ENCODE measurements at places on chromosomes 6 and 20. TPM values are rescaled to one million over a fixed set of nuclear protein-coding genes. Genes with fewer than 3 reads are reported as not detected.

The IL20RA gene
- not detected for total RNA-seq

The ADGRF5 gene
- total RNA-seq = 29.6 TPM

- DNase-seq = no peak
- peaks cover 4% of the 10 kb centered on the region for H3K4me1 ChIP-seq
- H3K27me3 ChIP-seq = no peaks in the 10 kb centered on the region
- peak overlapping the region; percentile 70 for H3K27ac ChIP-seq
- no peak overlapping the region for H3K4me3 ChIP-seq
Observed at GRCh38 chr6:90095788-90096187, 200.9 kb downstream of the BACH2 start.

GRCh38 chr6:159533016-159533415 is 160.0 kb downstream of the SOD2 start:
- peaks cover 3% of the 10 kb centered on the region for H3K4me1 ChIP-seq
- DNase-seq = no peak
- no peak overlapping the region for H3K27ac ChIP-seq

DNA sequence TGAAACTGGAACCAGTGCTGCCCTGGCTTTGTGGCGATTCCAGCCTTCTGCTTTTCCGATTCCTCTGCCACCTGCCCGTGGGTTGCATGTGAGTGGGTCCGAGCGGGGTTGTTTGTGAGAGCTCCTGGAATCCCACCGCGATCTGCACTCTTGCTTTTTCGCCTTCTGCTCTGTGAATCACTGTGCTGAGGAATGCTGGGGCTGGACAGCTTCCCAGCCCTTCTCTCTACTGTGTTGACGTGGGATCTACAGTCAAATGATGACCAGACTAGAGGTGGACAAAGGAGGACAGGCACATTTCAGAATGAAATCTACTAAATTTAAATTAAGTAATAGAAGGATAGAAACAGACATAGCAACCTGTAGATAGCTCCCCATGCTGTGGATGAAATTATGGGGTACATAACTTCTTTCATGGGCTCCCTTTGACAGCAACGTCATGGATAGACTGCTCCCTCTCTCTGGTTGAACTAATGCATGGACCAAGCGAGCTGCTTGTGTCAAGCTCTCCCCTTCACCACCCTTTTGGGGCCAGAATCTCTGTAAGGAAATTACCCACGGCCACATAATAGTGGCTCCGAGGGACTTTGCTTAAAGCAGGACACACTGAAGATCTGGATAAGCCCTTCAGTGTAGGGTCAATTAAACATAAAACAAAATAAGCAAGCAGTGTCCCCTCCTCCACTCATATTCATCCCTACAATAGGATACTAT is 2.0 kb downstream of the FNDC1 start:
- peak overlapping the region; percentile 64 for H3K4me3 ChIP-seq
- H3K4me1 ChIP-seq = peaks cover 12% of the 10 kb centered on the region
- H3K27ac ChIP-seq = no peak overlapping the region
- no peaks in the 10 kb centered on the region for H3K27me3 ChIP-seq

DNA sequence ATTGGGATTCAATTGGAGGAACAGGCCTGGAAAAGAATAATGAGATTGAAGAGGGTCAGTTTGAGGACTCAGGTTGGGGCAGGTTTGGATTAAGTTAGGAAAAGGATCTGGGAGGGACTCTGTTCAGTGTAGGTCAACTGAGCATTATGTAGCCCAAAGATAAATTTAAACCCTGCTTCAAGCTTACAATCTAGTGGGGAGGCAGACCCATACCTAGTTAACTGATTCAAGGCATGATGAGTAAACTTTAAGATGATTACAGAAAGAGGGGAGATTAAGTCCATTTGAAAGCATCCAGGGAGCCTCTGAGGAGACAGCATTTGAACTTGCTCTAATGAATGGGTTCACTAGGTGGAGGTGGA is 11.4 kb upstream of the LTA start:
- DNase-seq = no peak
- H3K4me3 ChIP-seq = no peak overlapping the region
- peaks cover 17% of the 10 kb centered on the region for H3K36me3 ChIP-seq
- peak overlapping the region; percentile 54 for H3K27ac ChIP-seq
- peaks cover 4% of the 10 kb centered on the region for H3K4me1 ChIP-seq

GRCh38 chr6:154223296-154223695 is 133.3 kb downstream of the IPCEF1 start:
- no peaks in the 10 kb centered on the region for H3K4me1 ChIP-seq
- H3K27me3 ChIP-seq = no peaks in the 10 kb centered on the region
- H3K27ac ChIP-seq = no peak overlapping the region
- H3K36me3 ChIP-seq = no peaks in the 10 kb centered on the region
- H3K4me3 ChIP-seq = no peak overlapping the region
- no peak for DNase-seq

DNA sequence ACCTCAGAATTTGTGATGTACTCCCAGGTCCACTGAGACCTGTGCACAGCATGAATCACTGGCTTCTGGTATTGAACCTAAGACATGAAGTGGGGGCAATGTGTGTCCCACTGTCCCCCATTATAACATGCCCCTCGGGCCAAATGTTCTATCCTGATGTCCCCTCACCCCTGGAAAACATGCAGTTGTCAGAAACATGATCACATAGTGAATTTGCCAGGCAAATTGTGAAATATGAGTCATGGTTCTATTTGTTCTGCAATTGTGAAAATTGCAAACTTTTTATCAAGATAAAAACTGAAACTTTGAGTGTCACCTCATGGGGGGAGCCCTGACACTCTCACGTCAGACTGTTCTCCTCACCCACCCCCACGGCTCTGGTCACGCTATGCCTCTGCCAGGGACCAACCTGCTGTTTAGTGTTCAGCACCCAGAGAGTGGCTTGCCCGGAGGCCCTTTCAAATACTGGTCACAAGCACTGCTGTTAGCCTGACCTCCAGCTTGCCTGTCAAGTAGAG is 305.3 kb downstream of the CLIC5 start:
- H3K27ac ChIP-seq = no peak overlapping the region
- peaks cover 3% of the 10 kb centered on the region for H3K4me1 ChIP-seq
- H3K36me3 ChIP-seq = no peaks in the 10 kb centered on the region
- no peak for DNase-seq
- no peak overlapping the region for H3K4me3 ChIP-seq

- no peaks in the 10 kb centered on the region for H3K27me3 ChIP-seq
- peaks cover 4% of the 10 kb centered on the region for H3K4me1 ChIP-seq
- no peak for DNase-seq
- no peaks in the 10 kb centered on the region for H3K36me3 ChIP-seq
Observed at GRCh38 chr6:42783876-42784642, 2.2 kb downstream of the BICRAL start.

DNA sequence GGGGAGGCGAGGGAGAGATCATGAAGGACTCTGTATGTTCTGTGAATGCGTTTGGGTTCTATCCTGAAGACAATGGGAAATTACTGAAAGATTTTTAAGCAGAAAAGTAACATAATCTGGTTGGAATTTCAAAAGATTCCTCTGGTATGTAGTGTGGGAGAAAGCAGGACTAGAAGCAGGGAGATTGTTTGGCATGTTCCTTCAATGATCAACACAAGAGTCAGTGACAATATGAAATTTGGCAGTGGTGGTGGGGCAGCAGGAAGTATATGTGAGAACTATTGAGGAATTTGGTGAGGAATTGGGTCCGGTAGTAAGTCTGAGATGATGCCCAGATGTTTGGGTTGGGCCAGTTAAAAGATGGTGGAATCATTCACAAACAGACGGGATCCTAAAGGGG is 348.7 kb downstream of the CD83 start:
- H3K4me1 ChIP-seq = no peaks in the 10 kb centered on the region
- H3K27ac ChIP-seq = no peak overlapping the region
- no peaks in the 10 kb centered on the region for H3K27me3 ChIP-seq
- H3K36me3 ChIP-seq = no peaks in the 10 kb centered on the region

- no peak overlapping the region for H3K27ac ChIP-seq
- no peaks in the 10 kb centered on the region for H3K27me3 ChIP-seq
- no peak overlapping the region for H3K4me3 ChIP-seq
- no peak for DNase-seq
- no peaks in the 10 kb centered on the region for H3K36me3 ChIP-seq
- no peaks in the 10 kb centered on the region for H3K4me1 ChIP-seq
Observed at GRCh38 chr20:9093218-9093957, 24.5 kb downstream of the PLCB4 start.

The L3MBTL3 gene
- total RNA-seq = 2.0 TPM

The SCGN gene
- total RNA-seq = not detected

The NKX2-2 gene
- not detected for total RNA-seq

GRCh38 chr6:124854338-124854922 is 107.8 kb upstream of the RNF217 start:
- H3K4me1 ChIP-seq = no peaks in the 10 kb centered on the region
- no peak for DNase-seq
- H3K4me3 ChIP-seq = no peak overlapping the region
- H3K36me3 ChIP-seq = no peaks in the 10 kb centered on the region

DNA sequence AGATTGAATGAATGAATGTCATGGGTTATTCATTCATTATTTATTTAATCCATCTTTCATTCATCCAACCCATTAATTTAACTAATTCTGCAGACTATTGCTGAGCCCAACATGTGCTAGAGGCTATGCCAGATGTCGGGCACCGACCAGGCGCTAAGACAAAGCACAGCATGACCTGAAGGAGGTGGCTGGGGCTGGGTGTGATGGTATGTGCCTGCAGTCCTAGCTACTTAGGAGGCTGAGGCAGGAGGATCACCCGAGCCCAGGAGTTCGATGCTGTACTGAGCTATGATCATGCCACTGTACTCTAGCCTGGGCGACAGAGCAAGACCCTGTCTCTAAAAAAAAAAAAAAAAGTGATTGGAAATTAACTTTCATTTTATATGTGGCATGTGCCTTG is 5.7 kb upstream of the SLC22A7 start:
- H3K27ac ChIP-seq = no peak overlapping the region
- no peaks in the 10 kb centered on the region for H3K36me3 ChIP-seq
- H3K4me1 ChIP-seq = no peaks in the 10 kb centered on the region
- no peak for DNase-seq

- no peak overlapping the region for H3K4me3 ChIP-seq
- no peak overlapping the region for H3K27ac ChIP-seq
- H3K36me3 ChIP-seq = no peaks in the 10 kb centered on the region
- H3K27me3 ChIP-seq = no peaks in the 10 kb centered on the region
Observed at GRCh38 chr20:16984481-16984880, 236.3 kb downstream of the OTOR start.

The CPNE5 gene
- 1.3 TPM for total RNA-seq

DNA sequence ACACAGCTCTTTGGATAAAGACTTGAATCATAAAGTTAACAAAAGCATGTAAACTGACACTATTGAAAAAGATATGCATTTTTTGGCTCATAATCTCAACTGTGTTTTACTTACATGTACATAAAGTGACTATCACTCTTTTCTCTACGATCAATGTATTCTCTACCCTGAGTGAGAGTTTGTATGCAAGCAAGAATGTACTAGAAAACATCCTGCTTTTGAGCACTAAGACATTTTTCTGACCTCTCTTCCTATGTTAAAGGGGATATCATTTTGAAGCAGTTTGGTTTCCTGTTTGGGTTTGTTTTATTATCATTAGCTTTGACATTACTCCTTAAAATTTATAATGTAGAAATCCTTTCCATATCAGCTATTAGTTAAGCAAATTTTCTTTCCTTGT is 910.8 kb downstream of the C6orf118 start:
- DNase-seq = no peak
- no peak overlapping the region for H3K27ac ChIP-seq
- no peak overlapping the region for H3K4me3 ChIP-seq
- no peaks in the 10 kb centered on the region for H3K36me3 ChIP-seq
- no peaks in the 10 kb centered on the region for H3K27me3 ChIP-seq

The LY6G6D gene
- not detected for total RNA-seq

DNA sequence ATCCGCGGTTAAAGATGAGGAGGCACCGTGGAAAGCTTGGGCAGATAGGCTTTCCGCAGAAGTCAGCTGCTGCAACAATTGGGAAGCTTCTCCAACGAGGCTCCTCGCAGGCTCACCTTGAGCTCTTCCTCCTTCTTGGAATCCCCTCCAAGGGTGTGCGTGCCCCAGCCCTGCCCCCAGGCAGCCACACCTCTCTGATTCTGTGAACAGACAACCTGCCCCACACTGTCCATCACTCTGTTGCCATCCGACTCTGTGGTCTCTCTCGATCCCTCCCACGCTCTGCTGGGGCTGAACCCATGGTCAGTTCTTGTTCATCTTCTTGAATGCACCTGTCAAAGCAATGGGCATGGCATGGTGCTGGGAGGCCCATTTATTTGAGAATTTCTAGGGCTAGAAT is 31.5 kb downstream of the PACSIN1 start:
- H3K4me1 ChIP-seq = no peaks in the 10 kb centered on the region
- H3K27me3 ChIP-seq = no peaks in the 10 kb centered on the region
- H3K36me3 ChIP-seq = no peaks in the 10 kb centered on the region
- no peak for DNase-seq
- no peak overlapping the region for H3K27ac ChIP-seq

The CTSA gene
- total RNA-seq = 82.0 TPM

- no peaks in the 10 kb centered on the region for H3K4me1 ChIP-seq
- H3K36me3 ChIP-seq = no peaks in the 10 kb centered on the region
- H3K4me3 ChIP-seq = no peak overlapping the region
- no peak for DNase-seq
- no peaks in the 10 kb centered on the region for H3K27me3 ChIP-seq
- no peak overlapping the region for H3K27ac ChIP-seq
Observed at GRCh38 chr6:39269961-39270360, 40.7 kb upstream of the KCNK5 start.

The JARID2 gene
- total RNA-seq = 5.0 TPM

GRCh38 chr6:36927691-36928546 is 26.6 kb upstream of the PI16 start:
- no peaks in the 10 kb centered on the region for H3K4me1 ChIP-seq
- H3K36me3 ChIP-seq = peaks cover 21% of the 10 kb centered on the region
- H3K27me3 ChIP-seq = no peaks in the 10 kb centered on the region
- H3K4me3 ChIP-seq = no peak overlapping the region
- no peak for DNase-seq

The SMIM13 gene
- 2.3 TPM for total RNA-seq

DNA sequence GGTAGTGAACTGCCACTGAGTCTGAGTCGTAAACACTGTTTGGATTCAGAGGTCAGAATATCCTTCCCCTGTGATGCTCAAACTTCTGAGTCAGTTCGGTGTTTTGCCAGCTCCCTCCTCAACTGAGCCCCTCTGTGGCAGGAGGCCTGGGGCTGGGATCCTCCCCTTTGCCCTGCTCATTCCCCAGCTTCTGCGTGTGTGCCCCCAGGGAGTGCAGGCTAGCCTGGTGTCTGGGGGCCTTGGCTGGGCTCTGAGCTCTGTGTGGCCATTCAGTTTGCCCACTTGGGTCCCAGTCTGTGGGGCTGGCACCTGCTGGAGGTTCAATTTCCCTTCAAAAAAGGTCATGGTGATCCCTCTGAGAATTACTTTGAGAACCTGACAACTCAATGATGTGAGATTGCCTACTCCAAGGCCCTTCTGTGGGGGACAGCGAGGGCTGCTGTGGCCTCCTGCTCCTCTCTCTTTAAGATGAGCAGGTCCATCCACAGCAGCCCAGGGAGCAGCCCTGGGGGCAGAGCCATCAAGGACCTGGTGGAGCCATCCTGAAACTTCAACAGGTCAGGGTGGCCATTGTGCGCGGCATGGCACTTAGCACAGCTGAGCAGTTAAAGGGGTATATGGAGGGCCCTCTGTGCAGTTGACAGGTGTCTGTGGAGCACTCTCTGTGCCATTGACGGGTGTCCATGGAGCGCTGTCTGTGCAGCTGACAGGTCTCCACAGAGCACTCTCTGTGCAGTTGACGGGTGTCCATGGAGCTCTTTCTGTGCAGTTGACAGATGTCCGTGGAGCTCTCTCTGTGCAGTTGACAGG is 147.2 kb downstream of the SYCP2 start:
- H3K4me3 ChIP-seq = no peak overlapping the region
- H3K36me3 ChIP-seq = no peaks in the 10 kb centered on the region
- no peaks in the 10 kb centered on the region for H3K27me3 ChIP-seq
- H3K27ac ChIP-seq = no peak overlapping the region
- no peak for DNase-seq
- H3K4me1 ChIP-seq = no peaks in the 10 kb centered on the region

The NMBR gene
- not detected for total RNA-seq

- peaks cover 8% of the 10 kb centered on the region for H3K4me1 ChIP-seq
- DNase-seq = no peak
- H3K27me3 ChIP-seq = no peaks in the 10 kb centered on the region
- H3K27ac ChIP-seq = no peak overlapping the region
Observed at GRCh38 chr6:44631968-44632367, 244.5 kb downstream of the CDC5L start.
